ENCODE measurements at places on chromosomes 12 and 14. TPM values are rescaled to one million over a fixed set of nuclear protein-coding genes. Genes with fewer than 3 reads are reported as not detected.

PARPBP gene
- 6.1 TPM for total RNA-seq

TESPA1 gene
- 1.3 TPM for total RNA-seq

SERPINA3 gene
- 408 TPM for total RNA-seq

TEX22 gene
- total RNA-seq = 0.40 TPM

LAG3 gene
- total RNA-seq = 1.7 TPM

ZDHHC22 gene
- total RNA-seq = not detected

SLC25A21 gene
- total RNA-seq = 2.6 TPM

CLSTN3 gene
- total RNA-seq = 74.2 TPM

INSM2 gene
- total RNA-seq = 0.17 TPM

TAS2R19 gene
- 3.2 TPM for total RNA-seq

EIF2S3B gene
- total RNA-seq = 2.4 TPM

CMTM5 gene
- total RNA-seq = 0.55 TPM

SDS gene
- total RNA-seq = 0.20 TPM

STYK1 gene
- 1.0 TPM for total RNA-seq

GRCh38 chr12:124498275-124499189 lies 68.9 kb downstream of the NCOR2 start:
- H3K36me3 ChIP-seq = peaks cover 6% of the 10 kb centered on the region
- H3K27ac ChIP-seq = peak overlapping the region; percentile 40
- H3K4me1 ChIP-seq = peaks cover 28% of the 10 kb centered on the region
- no peak overlapping the region for H3K4me3 ChIP-seq
- no peaks in the 10 kb centered on the region for H3K27me3 ChIP-seq

DNA sequence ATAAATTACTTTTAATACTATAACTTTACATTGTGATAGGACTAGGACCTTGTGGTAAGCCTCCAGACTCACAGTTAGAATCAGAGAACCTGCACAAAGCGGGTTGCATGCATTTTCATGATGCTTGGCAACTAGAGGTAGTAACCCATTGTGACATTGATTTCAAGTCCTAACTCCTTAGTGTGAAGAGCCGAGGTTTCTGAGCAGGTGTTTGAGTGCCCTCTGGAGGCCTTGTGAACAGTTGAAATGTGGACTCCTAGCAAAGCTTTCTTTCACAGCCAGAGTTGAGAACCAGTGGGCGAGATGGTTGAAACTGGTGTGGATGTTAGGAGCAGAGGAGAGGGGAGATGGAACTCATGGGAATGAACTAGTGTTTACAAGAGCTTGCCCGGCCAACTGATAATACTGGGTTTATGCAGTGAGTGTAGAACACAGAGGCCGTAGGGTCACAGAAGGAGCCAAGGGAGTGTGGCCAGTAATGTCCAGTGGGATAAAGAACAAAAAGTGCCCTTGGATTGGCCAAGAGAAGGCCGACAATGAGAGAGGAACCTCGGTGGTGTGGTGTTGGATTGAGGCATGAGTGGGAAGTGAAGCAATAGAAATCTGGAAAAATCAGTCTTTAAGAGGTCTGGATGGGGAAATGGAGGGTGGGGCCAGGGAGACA lies 10.9 kb downstream of the ZNF664 start:
- H3K4me1 ChIP-seq = peaks cover 10% of the 10 kb centered on the region
- peak; percentile 39 for DNase-seq
- no peak overlapping the region for H3K27ac ChIP-seq
- H3K36me3 ChIP-seq = peaks cover 7% of the 10 kb centered on the region

- H3K4me1 ChIP-seq = peaks cover 54% of the 10 kb centered on the region
- no peak overlapping the region for H3K4me3 ChIP-seq
- H3K27me3 ChIP-seq = peaks cover 10% of the 10 kb centered on the region
- peak; percentile 66 for DNase-seq
- peak overlapping the region; percentile 91 for H3K27ac ChIP-seq
Observed at GRCh38 chr14:105485739-105486162, 935 bp upstream of the CRIP1 start.

- H3K4me1 ChIP-seq = no peaks in the 10 kb centered on the region
- no peak overlapping the region for H3K4me3 ChIP-seq
- no peaks in the 10 kb centered on the region for H3K27me3 ChIP-seq
- DNase-seq = no peak
- H3K36me3 ChIP-seq = no peaks in the 10 kb centered on the region
Observed at GRCh38 chr12:67671419-67671818, 22.9 kb downstream of the DYRK2 start.

DNA sequence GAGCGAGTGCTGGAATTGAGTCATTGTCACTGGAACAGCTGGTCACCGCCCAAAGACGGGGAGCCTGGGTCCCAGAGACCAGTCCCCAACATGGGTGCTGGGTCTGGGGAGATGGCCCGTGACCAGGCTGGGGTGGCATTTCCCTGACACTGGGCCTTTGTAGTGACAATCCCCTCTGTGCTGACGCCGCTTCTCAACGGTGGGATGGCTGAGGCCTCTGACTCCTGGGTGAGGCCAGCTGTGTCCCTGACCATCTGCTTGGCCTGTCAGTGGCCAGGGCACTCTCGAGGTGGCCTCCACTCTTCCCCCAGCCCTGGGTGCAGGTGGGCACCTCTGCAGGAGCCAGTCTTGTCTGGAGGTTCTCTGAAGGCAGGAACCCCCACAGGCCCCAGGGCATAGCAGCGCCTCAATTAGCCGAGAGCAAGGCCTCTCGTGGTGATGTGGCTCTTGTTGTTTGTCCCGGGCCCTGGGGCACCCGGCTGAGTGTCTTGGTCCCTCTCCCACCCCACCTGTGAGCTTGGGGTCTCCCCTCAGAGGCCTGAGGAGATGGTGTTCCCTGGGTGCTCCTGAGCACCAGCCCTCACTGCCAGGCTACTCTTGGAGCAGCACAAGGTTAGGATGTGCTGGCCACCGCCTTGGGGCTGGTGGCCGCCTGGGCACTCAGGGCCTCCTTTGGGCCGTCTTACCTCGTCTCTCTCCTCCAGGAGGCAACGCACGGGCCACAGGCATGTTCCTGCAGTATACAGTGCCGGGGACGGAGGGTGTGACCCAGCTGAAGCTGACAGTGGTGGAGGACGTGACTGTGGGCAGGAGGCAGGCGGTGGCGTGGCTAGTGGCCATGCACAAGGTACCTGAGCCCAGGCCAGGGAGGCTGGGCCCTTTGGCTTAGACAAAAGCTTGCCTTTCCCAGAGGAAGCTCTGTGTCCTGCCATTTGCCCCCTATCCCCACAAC lies 16.6 kb downstream of the ZFYVE21 start:
- H3K4me3 ChIP-seq = no peak overlapping the region
- peaks cover 12% of the 10 kb centered on the region for H3K36me3 ChIP-seq
- no peak for DNase-seq

- no peak overlapping the region for H3K4me3 ChIP-seq
- no peaks in the 10 kb centered on the region for H3K36me3 ChIP-seq
- H3K27ac ChIP-seq = no peak overlapping the region
- no peaks in the 10 kb centered on the region for H3K27me3 ChIP-seq
Observed at GRCh38 chr14:80133457-80133856, 77.8 kb downstream of the DIO2 start.

DNA sequence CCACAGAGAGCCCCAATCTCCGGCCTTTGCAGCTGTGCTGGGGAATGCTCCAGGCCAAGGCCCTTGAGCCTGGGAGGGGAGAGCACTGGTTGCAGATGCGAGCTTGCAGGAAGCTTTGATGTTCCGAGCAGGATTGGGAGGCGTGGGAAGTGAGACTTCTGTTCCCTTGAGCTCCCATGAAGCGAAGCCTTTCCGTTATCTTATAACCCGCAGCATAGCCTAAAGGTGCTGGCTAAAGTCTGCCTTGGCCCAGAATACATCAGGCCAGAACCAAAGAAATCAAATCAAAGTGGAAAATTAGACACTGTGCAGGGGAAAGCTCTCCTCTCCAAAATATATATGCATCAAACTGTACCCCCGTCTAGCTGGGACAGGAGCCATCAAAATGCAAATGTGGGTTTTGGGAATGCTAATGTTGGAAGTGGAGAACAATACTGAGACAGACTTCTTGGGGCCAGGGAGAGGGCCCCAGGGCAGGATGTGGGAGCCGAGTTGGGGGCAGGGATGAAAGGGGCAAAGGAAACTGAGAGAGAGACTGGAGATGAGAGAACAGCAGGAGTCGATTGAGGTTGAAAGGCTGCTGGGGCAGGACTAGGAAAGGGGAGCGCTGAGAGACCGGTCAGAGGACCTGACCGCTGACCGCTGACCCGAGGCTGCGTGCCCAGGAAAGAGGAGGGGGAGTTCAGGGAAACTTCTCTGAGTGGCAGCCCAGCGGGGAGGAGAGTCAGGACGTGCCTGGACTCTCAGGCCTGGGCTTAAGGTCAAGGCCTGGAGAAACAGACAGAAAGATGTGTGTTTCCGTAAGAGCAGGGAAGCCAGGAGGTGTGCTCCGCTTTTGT lies 152.2 kb upstream of the PARP11 start:
- DNase-seq = no peak
- H3K36me3 ChIP-seq = no peaks in the 10 kb centered on the region
- no peaks in the 10 kb centered on the region for H3K27me3 ChIP-seq

- no peaks in the 10 kb centered on the region for H3K27me3 ChIP-seq
- peak; percentile 49 for DNase-seq
- H3K27ac ChIP-seq = no peak overlapping the region
- no peaks in the 10 kb centered on the region for H3K4me1 ChIP-seq
- peaks cover 6% of the 10 kb centered on the region for H3K36me3 ChIP-seq
- no peak overlapping the region for H3K4me3 ChIP-seq
Observed at GRCh38 chr12:3629057-3629830, 123.7 kb downstream of the CRACR2A start.

DNA sequence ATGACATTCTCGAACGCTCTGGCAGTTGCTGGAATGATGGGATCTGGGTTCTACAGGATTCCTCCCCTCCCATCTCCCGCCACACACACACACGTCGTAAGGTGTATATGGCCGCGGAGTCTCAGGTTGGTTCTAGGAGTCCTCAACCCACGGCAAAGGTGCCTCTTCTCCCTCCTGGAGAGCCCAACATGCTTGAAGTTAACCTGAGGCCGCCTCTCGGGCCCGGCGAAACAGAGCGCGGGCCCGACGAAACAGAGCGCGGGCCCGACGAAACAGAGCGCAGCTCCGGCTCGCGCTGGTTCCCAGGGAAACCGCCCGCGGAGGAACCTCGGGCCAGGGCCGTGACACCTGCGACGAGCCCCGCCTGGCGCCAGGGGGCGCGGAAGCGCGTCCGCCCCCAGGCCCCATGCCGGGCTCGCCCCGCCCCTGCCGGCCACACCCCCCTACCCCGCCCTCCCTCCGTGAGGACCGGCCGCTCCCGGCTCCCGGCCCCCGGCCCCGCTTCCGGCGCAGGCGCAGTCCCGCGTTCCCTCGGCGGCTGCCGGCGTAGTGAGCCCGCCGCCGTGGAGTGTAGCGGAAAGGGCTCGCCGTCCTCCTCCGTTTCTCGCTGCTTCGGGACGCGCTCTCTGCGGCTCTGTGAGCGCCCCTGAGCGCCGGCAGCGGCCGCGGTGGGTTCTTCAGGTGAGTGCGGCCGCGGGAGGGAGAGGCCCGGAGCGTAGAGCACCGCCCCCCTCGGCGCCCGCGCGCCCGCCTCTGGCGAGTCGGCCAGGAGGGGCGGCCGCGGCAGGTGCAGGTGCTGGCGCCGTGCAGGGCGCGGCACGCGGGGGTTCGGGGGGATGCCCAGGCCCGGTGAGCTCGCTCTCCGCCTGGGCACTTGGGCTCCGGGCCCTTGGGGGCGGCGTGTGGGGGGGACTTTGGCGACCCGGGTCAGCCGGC lies at the start of gene RAB3IP:
RAB3IP (plus strand) TSS at position 510 of the 936 bp plus-strand sequence. CDS start 16,549 bp downstream, outside the sequence.
- peak within 1 kb of the TSS; percentile 87 for H3K27ac ChIP-seq
- H3K27me3 ChIP-seq = no peaks in the 10 kb centered on the region

- H3K4me3 ChIP-seq = no peak overlapping the region
- H3K36me3 ChIP-seq = no peaks in the 10 kb centered on the region
- H3K27me3 ChIP-seq = no peaks in the 10 kb centered on the region
- H3K4me1 ChIP-seq = peaks cover 3% of the 10 kb centered on the region
Observed at GRCh38 chr12:32455607-32456071, 56.3 kb downstream of the FGD4 start.

DNA sequence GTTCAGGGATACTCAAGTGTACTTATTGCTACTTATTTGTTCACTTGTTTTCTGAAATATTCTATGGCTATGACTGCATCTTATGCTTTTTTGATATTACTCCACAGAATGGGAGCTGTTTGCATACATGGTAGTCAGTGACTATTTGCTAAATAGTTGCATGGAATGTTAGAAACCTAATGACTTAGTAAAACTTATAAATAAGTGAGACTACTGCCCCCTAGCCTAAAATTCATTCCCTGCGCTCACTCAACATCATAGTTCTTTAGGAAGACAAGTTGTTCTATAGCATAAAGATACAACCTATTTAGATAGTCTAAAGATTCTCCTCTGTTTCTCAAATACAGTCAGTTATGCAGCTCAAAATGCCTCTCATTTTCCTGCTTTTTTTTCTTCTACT lies 305.5 kb downstream of the CEP128 start:
- no peak for DNase-seq
- H3K27me3 ChIP-seq = no peaks in the 10 kb centered on the region
- no peak overlapping the region for H3K4me3 ChIP-seq
- H3K27ac ChIP-seq = no peak overlapping the region

DNA sequence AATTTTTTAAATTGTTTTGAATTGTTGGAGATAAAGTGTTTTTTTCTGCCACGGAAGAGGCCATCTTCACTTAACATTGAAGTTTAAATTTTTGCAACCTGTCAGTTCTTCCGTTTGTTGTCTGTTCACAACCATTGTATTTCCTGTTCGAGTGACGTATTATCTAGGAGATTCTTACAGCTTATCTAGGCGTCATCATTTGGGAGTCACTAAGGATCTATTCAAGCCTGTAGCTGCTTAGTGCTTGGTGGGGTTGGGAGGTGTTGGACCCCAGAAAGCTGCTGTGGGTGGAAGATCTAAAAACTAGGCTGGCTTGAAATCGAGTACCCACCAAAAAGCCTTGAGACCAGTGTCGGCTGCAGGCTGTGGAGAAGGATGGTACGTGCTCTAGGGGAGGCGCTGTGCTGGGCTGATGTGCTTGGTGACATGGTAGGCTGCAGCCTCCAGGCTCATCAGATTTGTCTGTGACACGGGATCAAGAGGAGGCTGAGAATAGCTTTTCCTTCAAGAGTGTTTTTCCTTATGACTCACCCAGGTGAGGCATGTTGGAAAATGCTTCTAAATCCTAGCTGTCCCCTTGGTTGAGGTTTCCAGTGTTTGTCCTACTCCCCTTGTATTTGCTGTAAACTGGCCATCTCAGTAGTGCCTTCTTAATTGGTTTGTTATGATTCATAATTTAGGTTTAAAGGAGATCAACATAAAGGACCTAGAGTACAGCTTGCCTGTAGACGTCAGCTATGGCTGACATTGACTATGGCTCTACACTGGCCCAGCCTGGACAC lies 57.8 kb downstream of the ATG14 start:
- H3K27me3 ChIP-seq = no peaks in the 10 kb centered on the region
- peaks cover 1% of the 10 kb centered on the region for H3K4me1 ChIP-seq
- H3K36me3 ChIP-seq = peaks cover 12% of the 10 kb centered on the region
- DNase-seq = no peak

- H3K27ac ChIP-seq = no peak overlapping the region
- H3K4me3 ChIP-seq = no peak overlapping the region
- H3K36me3 ChIP-seq = no peaks in the 10 kb centered on the region
- peaks cover 3% of the 10 kb centered on the region for H3K27me3 ChIP-seq
- DNase-seq = no peak
Observed at GRCh38 chr12:119363037-119363436, 28.5 kb downstream of the CCDC60 start.

GRCh38 chr14:103140316-103141109 lies 17.3 kb downstream of the TNFAIP2 start:
- DNase-seq = no peak
- no peak overlapping the region for H3K4me3 ChIP-seq
- no peaks in the 10 kb centered on the region for H3K4me1 ChIP-seq

GRCh38 chr14:91342206-91342760 lies 75.3 kb downstream of the CCDC88C start:
- no peaks in the 10 kb centered on the region for H3K27me3 ChIP-seq
- no peaks in the 10 kb centered on the region for H3K36me3 ChIP-seq
- no peak overlapping the region for H3K4me3 ChIP-seq
- no peak overlapping the region for H3K27ac ChIP-seq
- H3K4me1 ChIP-seq = peaks cover 2% of the 10 kb centered on the region
- DNase-seq = no peak

All from lung (tissue), 17 donors.